ENCODE measurements at places on chromosomes 12 and 14.

DNA sequence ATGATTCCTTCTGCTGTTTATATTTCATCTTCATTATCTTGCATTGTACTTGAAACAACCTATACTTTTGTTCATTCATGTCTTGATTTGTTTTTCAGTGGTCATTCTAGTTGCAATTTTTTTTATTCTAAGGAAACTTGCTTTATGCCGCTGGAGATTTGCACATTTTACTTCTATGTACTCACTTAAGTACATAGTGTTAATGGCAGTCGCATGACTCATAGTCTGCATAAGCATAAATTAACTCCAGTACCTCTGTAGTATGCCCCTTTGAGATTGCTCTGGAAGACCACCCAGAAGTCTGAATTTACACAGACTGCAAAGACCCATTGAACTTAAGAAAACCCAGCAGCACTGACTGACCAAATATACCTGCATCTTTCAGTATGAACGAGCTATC is 77.0 kb downstream of the MSRB3 start:
- no peak for DNase-seq

DNA sequence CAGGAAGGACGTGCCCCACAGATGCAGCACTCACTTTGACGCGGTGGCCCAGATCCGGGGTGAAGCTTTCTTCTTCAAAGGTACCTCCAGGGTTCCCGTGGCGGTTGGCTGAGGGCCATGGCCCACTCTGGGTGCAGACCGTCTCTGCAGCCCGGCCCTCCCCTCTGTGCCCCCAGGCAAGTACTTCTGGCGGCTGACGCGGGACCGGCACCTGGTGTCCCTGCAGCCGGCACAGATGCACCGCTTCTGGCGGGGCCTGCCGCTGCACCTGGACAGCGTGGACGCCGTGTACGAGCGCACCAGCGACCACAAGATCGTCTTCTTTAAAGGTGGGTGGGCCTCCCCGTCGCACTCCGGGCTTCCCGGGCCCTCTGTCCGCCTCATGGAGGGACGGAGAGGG is 16.9 kb downstream of the MMP17 start:
- DNase-seq, result no peak

GRCh38 chr14:103084021-103084919 is at the start of gene LBHD2:
Gene LBHD2 (plus strand): TSS chr14:103084210. CDS start chr14:103086013, 1,803 bp downstream.
- DNase-seq, result no peak

GRCh38 chr12:51921017-51921725 is 13.9 kb downstream of the ACVRL1 start:
- DNase-seq, result no peak

DNA sequence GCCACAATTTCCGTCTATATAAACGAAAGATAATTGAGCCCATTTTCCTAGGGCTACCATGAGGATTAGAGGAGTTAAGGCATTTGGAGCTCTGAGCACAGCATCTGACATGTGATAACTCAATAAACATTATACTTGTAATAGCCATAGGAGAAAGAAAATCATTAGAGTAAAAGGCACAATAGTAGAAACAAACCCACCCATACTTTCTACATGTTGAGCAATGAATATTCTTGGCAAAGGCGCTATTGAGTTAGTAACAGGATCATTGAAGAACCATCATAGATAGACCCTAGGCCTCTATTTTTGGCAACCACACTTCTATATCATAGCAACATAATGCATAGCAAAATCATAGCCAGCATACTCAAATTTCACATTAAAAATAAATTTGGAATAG is 664.1 kb downstream of the NOVA1 start:
- DNase-seq, result no peak

DNA sequence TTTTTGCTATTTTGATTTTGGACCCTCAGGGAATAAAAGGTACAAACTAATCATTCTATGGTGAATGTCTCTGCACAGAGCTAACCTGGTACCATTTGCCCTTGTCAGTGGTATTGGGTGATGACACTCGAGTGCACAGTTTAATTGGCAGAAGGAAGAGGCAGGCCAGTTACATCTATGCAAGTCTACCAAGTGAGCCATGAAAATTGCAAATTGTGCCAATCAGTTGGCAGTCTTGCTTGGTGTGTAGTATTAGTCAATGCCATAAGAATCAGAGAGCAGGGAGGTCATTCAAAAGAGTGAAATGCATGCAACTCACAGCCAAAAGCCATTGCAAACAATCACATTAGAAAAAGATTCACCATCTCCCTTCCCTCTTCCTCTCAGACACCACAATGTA is 479.6 kb downstream of the ADAMTS20 start:
- no peak for DNase-seq

DNA sequence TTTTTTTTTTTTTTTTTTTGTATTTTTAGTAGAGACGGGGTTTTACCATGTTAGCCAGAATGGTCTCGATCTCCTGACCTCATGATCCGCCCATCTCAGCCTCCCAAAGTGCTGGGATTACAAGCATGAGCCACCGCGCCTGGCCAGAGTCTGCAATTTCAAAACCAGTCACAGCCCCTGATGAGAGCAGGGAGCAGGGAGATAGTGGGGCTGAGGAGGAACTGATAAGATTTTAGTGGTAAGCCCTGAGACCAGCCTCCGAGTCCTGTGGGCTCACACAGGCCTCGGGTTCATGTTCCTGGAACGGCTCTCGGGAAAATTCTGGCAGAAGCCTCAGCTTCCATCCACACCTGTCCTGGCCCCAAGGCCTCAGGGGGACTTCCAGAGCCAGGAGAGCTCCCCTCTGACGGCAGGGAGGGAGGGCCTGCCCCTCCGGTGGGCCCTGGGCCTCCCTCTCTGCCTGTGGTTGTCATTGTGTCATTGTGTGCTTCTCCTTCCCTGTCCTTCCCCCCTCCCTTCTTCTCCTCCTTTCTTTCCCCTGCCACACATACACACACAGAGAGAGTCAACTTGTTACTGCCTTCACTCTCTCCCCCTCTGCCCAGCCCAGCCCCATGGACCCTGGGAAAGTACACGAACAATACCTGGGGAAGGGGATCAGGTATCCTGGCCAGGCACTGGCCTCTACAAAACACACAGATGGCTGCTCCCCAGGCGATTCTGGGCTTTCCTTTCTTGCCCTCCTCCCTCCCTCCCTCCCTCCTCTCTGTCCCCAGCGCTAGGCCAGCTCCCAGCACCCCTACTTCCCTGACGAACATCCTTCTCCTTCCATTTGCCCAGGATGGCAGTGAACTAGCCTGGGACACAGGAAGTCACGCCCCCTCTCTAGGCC is 294.1 kb downstream of the DPF3 start:
- no peak for DNase-seq

DNA sequence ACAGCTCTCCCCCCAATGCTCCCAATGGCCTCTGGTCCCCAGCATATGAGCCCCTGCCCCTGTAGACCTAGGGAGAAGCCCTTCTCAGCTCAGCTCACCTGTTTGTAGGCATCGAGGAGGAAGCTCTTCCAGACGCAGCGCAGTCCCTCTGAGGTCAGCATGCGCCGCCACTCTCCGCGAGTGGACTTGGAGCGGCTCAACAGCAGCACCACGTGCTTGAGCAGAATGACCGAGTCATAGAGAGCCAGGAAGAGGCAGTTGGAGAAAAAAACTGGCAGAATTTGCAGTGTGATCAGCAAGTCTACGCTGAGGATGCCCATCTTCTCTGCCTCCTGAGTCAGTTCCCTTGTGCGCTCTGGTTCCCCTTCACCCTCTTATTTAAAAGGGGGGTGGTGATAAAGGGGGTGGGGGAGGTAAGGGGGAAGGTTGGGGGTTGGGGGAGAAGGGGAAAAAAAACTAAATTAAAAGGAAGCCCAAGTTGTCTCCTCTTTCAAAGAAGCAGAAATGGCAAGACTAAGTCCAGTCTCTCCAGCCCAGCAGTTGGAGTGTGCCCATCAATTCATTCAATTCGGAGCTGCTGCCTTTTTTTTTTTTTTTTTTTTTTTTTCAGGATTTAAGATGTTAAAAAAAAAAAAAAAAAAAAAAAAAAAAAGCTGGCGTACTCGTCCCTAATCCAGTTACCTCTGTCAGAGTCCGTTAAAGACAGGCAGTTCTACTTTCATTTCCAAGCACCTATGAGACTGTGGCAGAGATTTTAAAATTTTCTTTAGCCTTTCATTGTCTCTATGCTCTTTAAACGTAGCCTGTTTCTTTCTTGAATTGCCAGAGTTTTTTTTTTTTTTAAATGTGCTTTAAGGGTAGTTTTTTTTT is at the start of gene DIO2:
TSS of gene DIO2 (minus strand) at position 352 of the 870 bp plus-strand sequence. CDS start at position 320, 32 bp downstream.
- DNase-seq, result no peak

DNA sequence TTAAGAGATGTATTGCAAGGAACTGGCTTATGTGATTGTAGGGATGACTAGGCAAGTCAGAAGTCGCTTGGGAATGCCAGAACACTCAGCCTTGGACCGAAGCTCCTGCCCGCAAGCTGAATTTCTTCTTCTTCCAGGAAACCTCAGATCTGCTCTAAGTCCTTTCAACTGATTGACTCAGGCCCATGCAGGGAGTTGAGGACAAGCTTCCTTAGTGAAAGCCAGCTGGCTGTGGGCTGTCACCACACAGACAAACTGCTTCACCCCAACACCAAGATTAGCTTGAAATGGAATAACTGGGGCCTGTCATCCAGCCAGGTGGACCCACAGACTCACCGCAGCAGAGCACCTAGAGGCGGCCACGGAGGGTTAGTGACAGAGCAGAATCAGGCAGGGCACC is 24.7 kb downstream of the BDKRB2 start:
- DNase-seq, result no peak

DNA sequence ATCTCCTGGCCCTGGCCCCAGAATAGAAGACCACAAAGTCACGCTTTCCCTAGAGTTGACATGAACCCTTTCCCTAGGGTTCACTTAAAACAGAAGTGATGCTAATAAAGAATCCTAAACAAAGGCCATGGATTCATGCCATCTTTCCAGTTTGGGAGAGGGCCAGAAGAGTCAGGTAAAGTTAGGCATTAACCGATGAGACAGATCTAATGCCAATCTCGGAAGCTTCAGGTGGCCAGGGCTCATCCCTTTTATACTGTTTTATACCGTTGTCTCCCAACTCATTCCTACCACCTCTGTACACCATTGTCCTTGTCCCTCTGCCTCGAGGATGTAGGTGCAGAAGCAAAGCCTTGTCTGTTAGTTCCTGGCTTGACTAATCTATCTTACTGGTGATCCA is 22.8 kb upstream of the ACTR10 start:
- no peak for DNase-seq

- DNase-seq, result no peak
Observed at GRCh38 chr12:24746006-24746671, 202.8 kb downstream of the BCAT1 start.

GRCh38 chr14:87797001-87797400 is 196.0 kb downstream of the GALC start:
- DNase-seq, result no peak

GRCh38 chr12:122505419-122506051 is 4.8 kb upstream of the ZCCHC8 start:
- DNase-seq, result no peak

DNA sequence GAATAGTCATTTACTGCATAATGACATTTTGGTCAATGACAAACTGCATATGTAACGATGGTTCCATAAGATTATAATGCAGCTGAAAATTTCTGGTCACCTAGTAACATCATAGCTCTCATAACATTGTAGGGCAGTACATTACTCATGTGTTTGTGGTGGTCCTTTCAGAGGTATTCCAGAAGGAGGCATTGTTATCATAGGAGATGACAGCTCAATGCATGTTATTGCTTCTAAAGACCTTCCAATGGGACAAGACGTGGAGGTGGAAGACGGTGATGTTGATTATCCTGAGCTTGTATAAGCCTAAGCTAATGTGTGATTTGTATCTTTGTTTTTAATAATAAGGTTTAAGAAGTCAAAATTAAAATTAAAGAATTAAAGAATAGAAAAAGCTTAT is 43.8 kb upstream of the TSPAN11 start:
- no peak for DNase-seq

DNA sequence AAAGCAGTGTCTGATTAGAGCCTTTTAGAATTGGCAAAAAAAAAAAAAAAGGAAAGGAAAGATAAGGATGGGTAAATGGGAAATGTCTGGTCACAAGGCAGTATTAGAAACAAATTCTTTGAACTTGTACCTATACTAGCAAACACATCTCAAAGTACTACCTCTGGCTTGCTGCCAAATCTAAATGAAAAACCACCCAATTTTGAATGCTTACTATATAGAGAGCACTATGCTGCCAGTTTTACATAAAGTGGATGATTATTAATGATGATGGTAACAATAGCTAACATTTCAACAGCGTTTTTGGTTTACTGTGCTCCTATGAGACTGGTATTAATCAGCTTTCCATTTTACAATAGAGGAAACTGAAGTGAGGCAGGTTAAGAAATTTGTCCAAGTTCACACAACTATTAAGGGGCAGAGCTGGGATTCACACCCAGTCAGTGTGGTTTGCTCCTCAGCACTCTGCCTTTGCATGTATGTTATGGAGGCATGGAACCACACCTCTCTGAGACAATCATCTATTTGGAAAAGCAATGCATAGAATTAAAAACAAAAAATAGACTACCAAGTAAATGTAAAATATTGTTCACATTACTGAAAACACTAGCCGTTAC is 34.2 kb downstream of the ATP2B1 start:
- no peak for DNase-seq

GRCh38 chr12:90945070-90945649 is 9.8 kb downstream of the CCER1 start:
- no peak for DNase-seq

DNA sequence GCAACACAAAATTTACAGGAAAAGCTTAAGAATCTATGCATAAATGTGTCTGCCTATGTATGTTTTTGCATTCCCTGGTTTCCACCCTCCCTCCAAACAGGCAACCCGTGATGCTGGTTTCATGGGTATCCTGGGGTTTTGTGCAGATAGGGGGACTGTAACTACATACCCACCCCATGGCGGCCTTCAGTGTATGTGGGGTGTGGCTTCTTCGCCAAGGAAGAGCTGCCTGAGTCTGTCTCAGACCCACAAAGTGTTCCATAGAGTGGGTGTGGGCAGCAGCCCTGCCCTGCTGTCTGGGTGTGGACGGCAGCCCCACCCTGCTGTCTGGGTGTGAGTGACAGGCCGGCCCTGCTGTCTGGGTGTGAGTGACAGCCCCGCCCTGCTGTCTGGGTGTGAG is 174.8 kb downstream of the ADGRD1 start:
- no peak for DNase-seq

GRCh38 chr12:1946296-1946695 is 27.8 kb upstream of the CACNA2D4 start:
- no peak for DNase-seq

DNA sequence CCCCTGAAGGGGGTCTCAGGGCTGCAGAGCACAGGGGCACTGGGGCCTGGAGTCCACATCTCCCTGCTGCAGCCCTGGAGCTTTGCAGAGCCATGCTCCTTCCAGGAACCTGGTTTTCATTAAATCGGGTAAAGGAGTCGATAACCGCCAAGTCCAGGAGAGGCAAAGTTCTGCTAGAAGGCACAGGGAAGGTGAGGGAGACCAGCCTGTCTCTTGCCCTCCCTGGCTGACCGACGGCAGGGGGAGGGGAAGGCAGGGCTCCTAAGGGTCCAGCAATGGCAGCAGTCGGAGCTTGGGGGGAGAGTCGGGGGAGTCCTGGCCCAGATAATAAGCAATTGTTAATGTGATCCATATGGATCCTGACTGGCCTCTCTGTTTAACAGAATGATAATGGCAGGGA is 3.0 kb downstream of the FIGNL2 start:
- DNase-seq, result no peak

DNA sequence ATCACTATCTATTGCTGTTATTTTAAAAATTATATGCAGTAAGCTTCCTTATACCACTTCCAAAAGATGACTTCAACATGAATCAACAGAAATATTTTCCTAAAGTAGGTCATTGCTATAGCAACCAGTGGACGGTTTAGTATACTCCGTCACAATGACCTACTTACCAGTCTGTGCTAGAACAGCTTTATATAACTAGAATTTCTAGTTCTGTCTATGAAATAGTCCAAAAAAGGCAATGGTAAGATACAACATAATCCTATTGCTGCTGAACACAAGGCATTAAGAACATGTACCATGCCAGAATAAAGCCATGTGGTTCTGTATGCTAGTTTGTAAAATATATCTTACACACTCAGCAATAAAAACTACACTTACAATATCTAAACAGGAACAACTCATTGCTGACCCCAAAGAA is 40.7 kb upstream of the MTERF2 start:
- DNase-seq, result no peak
